Hematopoietic multipotent progenitor cell (in vitro differentiated cells): ENCODE measurements at places on chromosomes 7 and 10. TPM values are rescaled to one million over a fixed set of nuclear protein-coding genes. Genes with fewer than 3 reads are reported as not detected.

UPK3B gene
- 1.1 TPM for total RNA-seq

ELOVL3 gene
- not detected for total RNA-seq

WDFY4 gene
- total RNA-seq, result 35.5 TPM

DNA sequence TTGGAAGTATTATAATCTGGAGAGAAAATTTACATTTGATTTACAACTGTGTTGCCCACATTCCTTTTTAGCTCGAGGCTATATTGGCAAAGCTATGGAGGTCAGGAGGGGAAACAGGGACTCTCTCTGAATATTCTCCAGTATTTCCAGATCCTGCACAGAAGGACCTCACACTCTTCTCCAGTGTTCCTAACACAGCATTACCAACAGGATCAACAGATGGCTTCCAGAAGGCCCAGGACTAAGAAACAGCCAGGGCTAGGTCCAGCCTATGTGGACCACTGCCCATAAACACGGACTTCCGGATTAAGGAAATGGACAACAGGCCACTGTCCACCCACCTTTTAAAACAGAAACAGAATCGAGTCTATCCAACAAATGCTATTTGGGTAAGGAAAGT lies 65.3 kb downstream of the CHCHD3 start:
- DNase-seq, result no peak

DNA sequence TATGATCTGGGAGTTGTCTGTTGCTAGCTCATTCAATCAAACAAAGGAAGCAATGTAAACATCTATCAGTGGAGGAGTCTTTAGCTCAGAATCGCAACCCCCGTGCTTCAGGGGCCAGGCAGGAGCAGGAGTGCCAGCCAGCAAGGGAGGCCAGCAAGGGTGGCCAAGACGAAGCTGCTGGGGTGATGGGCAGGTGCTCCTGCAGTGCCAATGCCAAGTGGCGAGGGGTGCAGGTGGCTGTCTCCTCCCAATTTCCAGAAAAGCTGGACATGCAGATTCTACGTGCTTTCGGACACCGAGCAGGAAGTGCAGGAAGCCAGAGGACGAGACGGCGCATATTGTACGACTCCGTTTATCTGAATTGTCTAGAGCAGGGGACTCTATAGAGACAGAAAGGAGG lies 48.1 kb upstream of the EBF3 start:
- DNase-seq, result no peak
